Kasumi-1 (cell line): ENCODE measurements at places on chromosomes 1 and 21.

DNA sequence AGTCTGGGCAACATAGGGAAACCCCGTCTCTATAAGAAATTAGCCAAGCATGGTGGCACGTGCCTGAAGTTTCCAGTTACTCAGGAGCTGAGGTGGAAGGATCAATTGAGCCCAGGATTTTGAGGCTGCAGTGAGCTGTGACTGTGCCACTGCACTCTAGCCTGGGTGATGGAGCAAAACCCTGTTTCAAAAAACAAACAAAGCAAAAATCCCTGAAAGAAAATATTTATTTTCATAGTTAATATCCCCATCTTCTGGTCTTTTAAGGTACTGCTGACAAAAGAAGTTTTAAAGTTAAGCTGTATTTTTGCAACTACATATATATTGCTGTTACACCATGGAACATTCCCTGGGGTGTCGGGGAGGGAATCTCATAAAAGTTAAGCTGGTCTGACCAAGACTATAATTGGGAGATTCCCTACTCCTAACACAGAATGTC, 26.0 kb downstream of the VAMP4 start:
- DNase-seq = peak; percentile 49

GRCh38 chr1:242431786-242432185, 92.7 kb downstream of the PLD5 start:
- DNase-seq = no peak

GRCh38 chr21:30164796-30165195, 1.8 kb downstream of the CLDN17 start:
- DNase-seq = no peak

DNA sequence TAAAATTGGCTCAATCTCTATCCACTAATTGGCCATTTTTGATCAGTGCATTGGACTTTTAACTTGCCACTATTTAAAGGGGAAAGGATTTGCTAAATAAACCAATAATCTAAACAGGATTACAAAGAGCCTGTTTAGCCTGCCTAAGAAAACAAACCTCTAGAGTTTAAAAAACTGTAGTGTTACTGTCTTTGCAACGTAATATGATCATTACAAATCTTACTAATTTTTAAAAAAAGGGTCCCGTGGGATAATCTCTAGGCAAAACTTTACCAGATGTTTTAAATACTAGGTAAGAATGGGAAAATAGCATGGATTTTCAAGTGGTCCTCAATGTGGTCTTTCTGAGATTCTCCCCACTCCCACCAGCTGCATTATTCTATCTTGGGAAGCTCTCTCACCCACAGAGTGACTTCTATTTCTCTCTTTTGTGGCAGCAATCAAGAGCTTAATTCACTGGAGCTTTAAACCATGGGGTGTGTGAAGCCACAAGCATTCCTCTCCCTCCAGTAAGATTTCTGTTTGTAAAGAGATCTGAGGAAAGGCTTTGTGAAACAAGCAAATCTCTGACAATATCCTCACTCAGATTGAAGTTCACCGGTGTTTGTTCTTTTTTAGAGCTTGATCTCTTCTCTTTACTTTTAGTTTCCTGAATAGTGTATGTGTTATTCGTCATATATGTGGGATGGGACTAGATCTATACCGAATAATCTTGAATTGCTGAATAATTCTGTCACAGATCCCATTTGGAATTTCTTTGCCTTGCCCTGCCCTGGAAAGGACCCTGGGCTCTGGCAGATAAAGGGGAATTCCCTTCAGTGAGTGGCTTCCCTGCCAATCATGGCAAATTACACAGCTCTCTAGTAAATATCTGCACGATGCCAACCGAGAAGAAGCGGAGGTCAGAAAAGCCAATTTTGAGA, 132.2 kb downstream of the TLR5 start:
- no peak for DNase-seq

DNA sequence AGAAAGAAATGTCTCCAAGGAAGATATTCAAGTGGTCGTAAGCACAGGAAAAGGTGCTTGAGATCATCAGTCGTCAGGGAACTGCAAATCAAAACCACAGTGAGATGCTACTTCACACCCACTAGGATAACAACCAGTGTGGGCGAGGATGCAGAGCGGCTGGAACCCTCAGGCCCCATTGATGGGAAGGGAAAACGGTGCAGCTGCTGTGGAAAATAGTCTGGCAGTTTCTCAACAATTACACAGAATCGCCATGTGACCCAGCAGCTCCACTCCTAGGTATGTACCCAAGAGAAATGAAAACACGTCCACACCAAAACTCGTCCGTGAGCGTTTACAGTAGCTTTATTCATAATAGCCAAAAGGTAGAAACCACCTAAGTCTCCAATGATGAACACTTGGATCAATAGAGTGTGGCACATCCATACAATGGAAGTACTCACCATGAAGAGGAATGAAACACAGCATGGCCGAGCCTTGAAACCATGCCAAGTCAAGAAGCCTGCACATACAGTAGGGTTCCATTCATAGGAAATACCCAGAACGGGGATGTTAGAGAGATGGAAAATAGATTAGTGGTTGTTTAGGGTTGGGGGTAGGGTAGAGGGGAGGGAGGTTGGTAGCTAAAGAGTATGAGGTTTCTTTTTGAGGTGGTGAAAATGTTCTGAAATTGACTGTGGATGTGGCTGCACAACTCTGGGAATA, 6.1 kb downstream of the DFFB start:
- no peak for DNase-seq

- DNase-seq = peak; percentile 29
Observed at GRCh38 chr1:52767596-52768280, 41.5 kb downstream of the ZYG11B start.

GRCh38 chr1:42340093-42340492, 5.1 kb upstream of the FOXJ3 start:
- no peak for DNase-seq

GRCh38 chr1:75257424-75257823, 123.2 kb downstream of the LHX8 start:
- DNase-seq = no peak

DNA sequence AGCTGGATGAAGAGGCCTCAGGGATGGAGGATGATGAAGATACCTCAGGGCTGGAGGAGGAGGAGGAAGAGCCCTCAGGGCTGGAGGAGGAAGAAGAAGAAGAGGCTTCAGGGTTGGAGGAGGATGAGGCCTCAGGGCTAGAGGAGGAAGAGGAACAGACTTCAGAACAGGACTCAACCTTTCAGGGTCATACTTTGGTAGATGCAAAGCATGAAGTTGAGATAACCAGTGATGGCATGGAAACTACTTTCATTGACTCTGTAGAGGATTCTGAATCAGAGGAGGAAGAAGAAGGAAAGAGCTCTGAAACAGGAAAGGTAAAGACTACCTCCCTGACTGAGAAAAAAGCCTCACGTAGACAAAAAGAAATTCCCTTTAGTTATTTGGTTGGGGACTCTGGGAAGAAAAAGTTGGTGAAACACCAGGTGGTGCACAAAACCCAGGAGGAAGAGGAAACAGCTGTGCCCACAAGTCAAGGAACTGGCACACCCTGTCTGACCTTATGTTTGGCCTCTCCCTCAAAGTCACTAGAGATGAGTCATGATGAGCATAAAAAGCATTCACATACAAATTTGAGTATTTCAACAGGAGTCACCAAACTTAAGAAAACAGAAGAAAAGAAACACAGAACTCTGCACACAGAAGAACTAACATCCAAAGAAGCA, 15.4 kb downstream of the L1TD1 start:
- peak; percentile 13 for DNase-seq

DNA sequence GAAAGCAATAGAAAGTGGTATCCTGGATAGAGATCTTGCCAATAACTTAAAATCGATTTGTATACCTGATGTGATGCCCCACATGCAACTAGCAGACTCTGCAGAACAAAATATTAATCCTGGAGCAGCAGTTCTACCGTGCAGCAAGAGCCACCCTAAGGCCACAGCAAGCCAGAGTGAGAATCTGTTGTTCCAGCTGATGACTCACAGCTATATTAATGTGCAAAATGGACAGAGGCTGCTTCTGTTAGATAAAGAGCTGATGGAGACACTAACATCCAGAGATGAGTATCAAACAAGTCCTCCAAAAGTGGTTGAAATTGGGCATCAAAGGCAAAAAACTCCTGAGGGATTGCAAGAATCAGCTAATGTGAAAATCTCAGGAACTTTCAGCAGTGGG, 127.8 kb downstream of the MACF1 start:
- DNase-seq = no peak

DNA sequence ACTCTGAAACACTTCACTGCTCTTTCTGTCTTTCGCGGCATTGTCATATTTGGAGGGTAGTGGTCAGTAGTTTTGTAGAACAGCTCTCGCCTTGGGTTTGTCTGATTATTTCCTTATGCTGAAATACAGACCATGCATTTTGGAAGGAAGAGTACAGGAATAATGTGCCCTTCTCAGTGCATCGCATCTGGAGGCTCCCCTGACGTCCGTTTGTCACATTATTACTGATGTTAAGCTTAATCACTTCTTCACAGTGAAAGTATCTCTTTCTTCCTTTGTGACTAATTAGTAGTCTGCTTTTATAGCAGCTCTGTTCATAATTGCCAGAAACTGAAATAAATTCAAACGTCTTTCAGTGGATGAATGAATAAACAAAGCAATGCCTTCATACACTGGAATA, 85.7 kb upstream of the CXADR start:
- no peak for DNase-seq

- no peak for DNase-seq
Observed at GRCh38 chr1:59593798-59594790, 220.7 kb upstream of the HOOK1 start.

DNA sequence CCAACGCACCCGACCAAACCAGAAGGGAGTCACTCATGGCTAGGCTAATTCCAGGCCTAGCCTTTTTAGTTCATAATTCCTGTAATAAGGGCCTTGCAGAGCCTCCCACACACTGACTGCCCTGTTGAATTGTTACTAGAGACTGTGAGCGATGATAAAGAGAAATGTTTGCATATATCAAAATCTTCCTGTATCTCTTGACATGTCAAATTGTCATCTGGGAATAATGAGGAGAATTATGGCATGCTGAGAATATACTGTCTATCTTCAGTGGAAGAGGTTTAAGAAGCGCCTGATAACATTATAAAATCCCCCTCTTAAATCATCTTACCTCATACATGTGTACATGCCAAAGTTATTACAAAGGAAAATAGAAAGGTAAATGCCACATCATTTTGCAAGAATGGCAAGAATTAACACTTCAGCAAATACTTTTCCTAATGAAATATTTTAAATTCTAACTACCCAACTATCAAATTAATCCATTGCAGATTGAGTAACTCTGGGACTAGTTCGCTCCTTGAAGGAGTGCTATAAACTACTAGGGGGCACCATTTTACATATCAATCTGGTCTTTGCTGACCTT, 144.1 kb downstream of the CENPF start:
- no peak for DNase-seq

- no peak for DNase-seq
Observed at GRCh38 chr1:185594786-185595410, 139.3 kb upstream of the HMCN1 start.

- DNase-seq = peak; percentile 6
Observed at GRCh38 chr1:158087320-158087927, 93.3 kb upstream of the CD1D start.

DNA sequence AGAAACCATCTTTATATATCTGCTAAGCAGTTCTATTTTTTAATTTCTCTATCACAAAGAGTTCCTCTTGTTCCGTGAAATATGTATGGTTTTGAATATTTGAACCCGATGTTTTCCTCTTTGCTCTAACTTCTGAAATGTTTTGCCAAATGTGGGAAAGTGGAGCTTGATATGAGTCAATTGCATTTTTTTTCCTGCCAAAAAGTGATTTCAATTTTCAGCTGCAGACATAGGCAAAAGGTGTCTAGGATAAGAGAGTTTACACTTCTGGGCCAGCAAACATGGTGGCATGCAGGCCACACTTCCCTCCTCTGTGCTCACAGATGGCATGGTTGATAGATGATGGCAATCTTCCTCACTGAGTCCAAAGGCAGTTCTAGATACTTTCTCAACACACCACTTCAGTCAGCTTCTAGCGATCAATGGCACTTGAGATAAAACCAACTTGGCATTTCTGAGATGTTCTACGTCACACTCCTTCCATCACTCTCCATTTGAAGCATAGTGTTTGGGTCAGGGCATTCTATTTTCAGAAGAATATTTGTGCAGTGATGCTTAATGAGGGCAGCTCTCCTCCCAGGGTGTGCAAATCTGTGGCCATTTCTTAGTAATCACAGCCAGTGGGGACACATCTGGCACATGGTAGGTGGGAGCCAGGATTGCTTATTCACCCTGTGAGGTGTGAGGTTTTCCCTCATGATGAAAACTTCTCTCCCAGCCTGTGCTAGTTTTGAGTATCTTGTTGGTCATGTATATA, 54.4 kb upstream of the SCAF4 start:
- DNase-seq = no peak

DNA sequence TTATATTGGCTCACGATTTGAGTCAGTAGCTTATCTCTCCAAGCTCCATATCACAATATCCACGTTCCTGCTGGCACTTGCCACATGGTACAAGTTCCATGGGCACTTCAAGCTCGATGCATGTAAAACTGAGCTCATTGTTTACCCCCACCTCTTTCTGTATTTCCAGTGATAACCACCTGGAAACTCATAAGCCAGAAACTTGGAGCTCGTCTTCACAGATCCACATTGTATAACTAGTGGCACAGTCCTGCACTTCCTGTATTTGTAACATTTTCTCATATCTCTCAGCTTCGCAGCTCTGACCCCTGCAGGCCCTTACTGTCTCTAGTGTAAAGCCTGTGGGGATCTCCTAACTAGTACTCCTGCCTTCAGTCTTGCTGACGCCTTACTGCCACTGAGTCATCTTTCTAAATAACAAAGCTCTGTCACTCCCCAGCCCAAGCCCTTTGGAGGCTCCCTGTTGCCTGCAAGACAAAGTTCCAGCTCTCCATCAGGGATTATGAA, 6.5 kb upstream of the C2CD4D start:
- DNase-seq = peak; percentile 39

- DNase-seq = no peak
Observed at GRCh38 chr1:2299131-2299627, 71.1 kb downstream of the SKI start.

- DNase-seq = no peak
Observed at GRCh38 chr1:45329445-45329844, 2.8 kb downstream of the HPDL start.

DNA sequence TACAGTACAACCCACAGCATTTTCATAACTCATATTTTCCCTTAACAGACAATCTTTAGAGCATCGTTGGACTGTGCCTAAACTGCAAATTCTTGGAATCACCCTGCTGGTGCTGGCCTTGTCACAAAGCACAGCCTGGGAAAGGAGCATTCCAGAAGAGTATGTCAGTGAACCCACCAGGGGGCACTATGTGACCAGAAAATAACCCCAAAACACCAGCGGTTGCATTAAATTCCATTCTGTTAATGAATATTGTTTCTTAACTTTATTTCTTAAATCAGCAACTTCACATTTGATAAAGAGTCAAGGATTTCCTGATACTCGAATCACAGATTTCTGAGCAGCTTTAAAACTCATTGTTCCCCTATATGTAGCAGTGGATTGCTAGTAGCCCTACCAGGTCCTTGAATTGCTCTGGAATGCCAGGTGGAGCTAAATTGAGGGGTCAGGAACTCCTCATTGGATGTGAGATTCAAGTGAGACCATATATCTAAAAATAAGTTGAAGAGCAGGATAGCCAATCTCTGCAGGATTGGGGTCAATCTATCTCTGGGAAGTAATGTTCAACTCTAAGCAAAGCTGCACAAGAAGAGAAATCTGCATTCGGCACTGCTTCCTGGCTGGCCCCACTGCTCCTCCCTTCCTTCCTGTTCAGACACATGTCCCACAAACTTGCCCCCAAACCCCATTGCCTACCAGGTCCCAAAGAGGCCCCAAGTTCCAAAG, 12.7 kb upstream of the RAB4A start:
- DNase-seq = peak; percentile 92

GRCh38 chr1:24004132-24004531, 24.0 kb upstream of the SRSF10 start:
- no peak for DNase-seq

GRCh38 chr1:56505792-56506743, 73.3 kb downstream of the PLPP3 start:
- peak; percentile 96 for DNase-seq
